ENCODE measurements at places on chromosomes 6 and 20.

DNA sequence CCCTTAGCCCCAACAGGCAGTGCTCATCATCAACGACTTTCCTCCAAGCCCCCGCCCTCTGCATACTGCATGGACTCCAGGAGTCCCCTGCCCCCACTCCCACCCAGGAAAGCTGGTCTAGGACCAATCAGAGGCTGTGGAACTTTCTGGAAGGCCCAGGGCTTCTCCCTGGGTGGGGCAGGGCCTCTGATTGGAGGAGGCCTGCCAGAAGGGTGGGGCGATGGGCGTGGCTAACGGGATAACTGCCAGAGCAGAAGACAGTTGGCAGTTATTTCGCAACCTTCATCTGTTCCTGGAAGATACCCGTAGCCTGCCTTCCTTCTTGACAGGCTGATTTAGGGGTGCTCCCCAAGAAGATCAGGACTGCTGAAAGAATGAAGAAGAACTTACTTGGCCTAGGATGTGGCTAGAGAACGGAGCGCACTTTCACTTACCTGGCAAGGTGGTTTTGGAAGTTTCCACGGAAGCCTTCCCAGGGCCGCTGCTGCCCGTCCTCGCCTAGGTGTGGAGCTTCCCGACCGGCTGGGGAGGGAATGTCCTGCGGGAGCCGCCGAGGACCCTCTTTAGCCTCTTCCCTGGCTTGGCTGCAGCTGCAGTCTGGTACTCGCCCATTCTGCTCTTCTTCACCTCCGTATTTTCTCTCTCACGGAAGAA is 209.0 kb downstream of the LRFN2 start:
- DNase-seq = no peak

GRCh38 chr6:46412662-46413061 is 78.6 kb downstream of the RCAN2 start:
- no peak for DNase-seq

GRCh38 chr20:8851446-8851845 is 217.4 kb upstream of the PLCB4 start:
- DNase-seq = no peak

- DNase-seq = no peak
Observed at GRCh38 chr6:129186988-129187387, 304.1 kb downstream of the LAMA2 start.

DNA sequence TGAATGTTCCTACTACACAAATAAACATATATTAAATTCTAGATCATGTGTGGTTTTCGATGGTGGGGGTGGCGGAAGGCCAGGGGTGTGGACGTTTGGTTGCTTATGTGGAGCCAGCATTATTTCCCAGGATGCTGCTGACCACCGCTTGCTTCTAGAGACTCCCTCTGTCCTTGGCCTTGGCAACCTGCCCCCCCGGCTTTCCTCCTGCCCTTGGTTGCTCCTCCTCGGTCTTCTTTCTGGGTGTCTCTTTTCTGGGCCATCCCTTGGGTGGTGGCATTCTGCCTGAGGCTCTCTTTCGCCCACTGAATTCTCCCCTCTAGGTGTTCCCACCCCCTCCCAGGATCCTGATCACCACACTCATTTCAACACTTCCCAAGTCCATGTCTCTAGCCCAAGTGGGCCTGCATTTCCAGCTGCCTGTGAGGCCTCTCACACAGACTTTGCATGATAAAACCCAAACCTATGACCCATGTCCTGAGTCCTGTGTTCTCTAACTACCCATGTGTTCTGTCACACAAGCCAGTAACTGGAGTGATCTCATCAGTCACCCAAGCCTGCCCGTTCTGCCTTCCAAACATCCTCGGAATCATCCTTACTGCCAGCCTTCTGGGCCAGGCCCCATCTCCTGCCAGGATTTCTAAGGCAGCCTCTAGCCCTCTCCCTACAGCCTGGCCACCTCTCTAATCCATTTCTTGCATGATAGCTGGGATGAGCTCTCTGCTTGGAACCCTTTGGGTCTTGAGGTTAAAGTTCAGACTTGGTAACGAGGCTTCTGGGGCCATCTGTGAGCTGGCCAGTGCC is 71.2 kb downstream of the CDS2 start:
- no peak for DNase-seq

GRCh38 chr6:121504227-121504626 is 68.8 kb downstream of the GJA1 start:
- no peak for DNase-seq

DNA sequence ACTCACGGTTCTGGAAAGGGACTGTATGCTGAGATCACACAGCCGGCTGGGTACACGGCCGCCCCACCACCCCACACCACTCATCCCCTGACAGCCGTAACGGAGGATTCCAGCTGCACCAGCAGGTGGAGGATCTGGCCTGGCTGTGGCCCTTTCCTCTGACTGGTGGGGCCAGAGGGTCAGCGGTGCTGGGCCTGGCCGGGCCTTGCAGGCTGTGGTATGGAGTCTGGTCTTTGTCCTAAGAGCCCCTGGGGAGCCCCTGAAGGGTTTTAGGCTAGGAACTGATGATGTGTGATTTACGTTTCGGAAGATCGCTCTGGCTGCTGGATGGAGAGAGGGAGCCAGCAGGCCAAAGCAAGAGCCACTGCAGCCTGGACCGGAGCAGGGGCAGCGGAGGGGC is 26.6 kb downstream of the NOL4L start:
- no peak for DNase-seq

DNA sequence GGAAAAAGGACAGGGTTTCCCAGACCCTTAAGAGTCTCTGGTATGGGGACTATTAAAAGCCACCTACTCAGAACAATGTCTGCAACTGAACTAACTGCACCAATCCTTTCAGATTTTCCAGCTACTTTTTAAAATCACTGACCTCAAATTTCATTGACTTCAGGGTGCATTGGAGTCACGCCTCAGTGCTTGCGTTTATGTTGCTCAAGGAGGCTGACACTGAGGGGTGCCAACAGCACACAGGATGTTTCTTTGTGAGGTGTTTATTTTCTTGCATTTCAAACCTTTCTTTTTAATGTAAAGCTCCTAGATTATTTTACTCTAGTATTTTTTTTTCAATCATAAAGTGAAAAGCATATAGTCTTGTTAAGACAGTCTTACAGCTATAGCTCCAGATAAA is 402.0 kb upstream of the SLC35B3 start:
- DNase-seq = no peak

GRCh38 chr6:128847431-128848210 is 35.3 kb upstream of the LAMA2 start:
- DNase-seq = no peak

GRCh38 chr6:158972241-158973233 is 27.5 kb downstream of the RSPH3 start:
- DNase-seq = peak; percentile 33

- no peak for DNase-seq
Observed at GRCh38 chr6:89022798-89023197, 57.8 kb upstream of the PNRC1 start.

GRCh38 chr20:1005452-1006027 is 3.4 kb upstream of the RSPO4 start:
- DNase-seq = peak; percentile 69

GRCh38 chr6:133752129-133752528 is 136.8 kb upstream of the TCF21 start:
- DNase-seq = no peak

- peak; percentile 75 for DNase-seq
Observed at GRCh38 chr20:21607971-21608725, 94.3 kb upstream of the NKX2-2 start.

- no peak for DNase-seq
Observed at GRCh38 chr6:88669475-88669874, 293.9 kb downstream of the RNGTT start.

- no peak for DNase-seq
Observed at GRCh38 chr6:107972413-107973096, 14.5 kb upstream of the SEC63 start.

DNA sequence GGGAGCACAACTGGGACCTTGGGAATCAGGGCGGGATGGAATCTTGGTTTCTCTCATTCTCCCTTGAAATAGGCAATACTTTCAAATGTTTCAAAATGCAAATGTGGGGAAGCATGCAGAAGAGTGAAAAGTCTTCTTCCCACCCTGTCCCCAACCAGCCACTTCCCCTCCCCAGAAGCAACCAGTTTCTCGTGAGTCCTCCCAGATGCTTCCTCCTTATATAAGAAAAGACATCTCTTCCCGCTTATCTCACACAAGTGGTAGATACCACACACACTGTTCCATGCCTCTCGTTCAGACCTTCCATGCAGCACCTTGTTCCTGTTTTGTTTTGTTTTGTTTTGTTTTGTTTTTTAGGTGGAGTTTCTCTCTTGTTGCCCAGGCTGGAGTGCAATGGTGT is 25.1 kb downstream of the HCK start:
- no peak for DNase-seq

GRCh38 chr6:143126574-143126941 is 65.9 kb downstream of the AIG1 start:
- DNase-seq = no peak

GRCh38 chr20:39855799-39856198 is 833.2 kb downstream of the MAFB start:
- no peak for DNase-seq

DNA sequence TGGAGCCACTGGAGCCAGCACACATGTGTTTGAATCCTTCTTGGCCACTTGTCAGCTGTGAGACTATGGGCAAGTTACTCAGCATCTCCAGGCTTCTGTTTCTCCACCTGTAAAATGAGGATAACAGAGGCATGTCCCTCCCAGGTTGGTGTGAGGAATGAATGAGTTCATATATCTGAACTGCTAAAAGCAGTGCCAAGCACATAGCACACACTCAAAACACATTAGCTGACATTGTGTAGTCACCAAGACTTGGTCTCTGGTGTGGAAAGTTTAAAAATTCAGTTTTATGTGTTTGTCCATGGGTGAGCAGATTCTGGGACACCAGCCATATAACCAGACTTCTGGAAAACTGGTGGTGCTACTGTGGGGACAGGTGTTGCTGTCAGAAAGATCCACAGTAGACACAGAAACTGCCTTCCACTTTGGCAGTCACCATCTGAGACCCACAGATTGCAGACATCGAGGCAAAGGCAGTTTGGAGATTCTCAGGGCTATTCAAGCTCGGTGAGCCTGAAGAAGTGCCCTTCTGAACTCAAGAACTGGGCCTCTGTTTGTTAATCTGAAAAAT is 115.8 kb downstream of the MRPL14 start:
- DNase-seq = no peak

DNA sequence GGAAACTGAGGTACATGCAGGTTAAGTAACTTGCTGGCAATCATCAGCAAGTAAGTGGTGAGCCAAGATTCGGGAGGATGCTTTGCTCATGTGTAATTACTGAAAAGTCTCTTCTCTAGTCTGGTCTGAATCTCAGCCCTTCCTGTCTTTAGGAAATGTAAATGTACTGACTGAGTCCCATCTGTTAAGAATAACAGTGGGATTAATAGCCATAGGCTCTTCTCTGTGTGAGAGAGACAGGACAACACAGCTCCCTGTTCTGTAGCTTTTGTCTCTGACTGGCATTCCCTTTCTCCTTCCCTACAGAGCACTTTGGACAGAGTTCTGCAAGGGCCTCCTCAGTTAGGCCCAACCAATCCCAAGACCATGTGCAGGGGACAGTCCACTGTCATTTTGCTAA is 131.3 kb upstream of the OGFRL1 start:
- no peak for DNase-seq

DNA sequence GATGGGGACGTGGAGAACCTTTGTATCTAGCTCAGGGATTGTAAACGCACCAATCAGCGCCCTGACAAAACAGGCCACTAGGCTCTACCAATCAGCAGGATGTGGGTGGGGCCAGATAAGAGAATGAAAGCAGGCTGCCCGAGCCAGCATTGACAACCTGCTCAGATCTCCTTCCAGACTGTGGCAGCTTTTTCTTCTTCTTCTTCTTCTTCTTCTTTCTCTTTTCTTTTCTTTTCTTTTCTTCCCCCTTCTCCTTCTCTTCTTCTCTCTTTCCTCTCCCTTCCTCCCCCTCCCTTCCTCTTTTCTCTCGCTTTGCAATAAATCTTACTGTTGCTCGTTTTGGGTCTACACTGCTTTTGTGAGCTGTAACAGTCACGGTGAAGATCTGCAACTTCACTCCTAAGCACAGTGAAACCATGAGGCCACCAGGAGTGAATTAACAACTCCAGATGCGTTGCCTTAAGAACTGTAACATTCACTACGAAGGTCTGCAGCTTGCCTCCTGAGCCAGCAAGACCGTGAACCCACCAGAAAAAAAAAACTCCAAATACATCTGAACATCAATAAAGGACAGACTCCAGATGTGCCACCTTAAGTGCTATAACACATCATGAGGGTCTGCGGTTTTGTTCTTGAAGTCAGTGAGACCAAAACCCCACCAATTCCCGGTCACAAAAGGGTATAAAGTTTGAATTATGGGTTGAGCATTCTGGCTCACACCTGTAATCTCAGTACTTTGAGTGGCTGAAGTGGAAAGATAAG is 19.6 kb upstream of the SERPINB1 start:
- no peak for DNase-seq

- no peak for DNase-seq
Observed at GRCh38 chr6:121925024-121925423, 474.4 kb upstream of the HSF2 start.

GRCh38 chr6:1860756-1861348 is 251.1 kb downstream of the FOXC1 start:
- no peak for DNase-seq

GRCh38 chr20:46134716-46135115 is 16.6 kb downstream of the CD40 start:
- DNase-seq = no peak

DNA sequence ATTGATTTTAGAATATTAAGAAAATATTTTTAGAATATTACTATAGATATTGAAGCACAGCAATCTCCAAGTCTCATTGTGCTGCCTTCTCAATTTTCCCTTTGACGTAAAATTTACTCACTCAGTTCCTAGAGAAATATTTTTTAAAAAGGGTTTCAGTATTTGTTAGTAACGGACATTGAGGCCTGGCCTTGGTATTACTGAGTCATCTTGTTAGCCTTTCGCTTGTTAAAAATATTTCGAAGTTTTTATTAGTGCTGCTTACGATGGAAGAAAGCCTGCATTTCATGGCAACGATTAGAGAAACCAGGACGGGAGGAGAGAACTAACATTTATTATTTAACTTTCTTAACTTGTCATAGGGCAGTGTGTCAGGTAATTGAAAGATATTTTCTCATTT is 82.2 kb downstream of the TIAM2 start:
- DNase-seq = no peak

DNA sequence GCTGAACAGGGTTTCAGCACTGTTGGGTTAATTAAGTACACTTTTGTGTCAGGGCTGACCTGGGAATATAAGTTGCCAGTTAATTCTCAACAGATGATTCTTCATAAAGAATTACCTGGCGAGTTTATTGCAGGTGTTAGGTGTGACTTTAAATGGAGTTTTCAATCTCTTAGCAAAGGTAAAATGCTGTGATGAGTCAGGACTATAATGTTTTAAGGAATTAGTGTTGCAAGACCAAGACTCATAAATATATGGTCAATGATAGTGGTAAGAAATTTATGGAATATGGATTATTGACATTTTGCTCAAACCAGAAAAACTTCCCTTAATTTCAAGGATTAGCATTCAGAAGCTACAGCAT is 50.0 kb upstream of the PLCG1 start:
- no peak for DNase-seq
